Epithelial cell of proximal tubule (primary cell): ENCODE measurements at places on chromosomes 5 and 9.

- no peak for DNase-seq
Measured at GRCh38 chr9:109641372-109641659, 138.7 kb upstream of the PALM2AKAP2 start.

GRCh38 chr5:55903121-55903701, 52.1 kb downstream of the IL31RA start:
- no peak for DNase-seq

DNA sequence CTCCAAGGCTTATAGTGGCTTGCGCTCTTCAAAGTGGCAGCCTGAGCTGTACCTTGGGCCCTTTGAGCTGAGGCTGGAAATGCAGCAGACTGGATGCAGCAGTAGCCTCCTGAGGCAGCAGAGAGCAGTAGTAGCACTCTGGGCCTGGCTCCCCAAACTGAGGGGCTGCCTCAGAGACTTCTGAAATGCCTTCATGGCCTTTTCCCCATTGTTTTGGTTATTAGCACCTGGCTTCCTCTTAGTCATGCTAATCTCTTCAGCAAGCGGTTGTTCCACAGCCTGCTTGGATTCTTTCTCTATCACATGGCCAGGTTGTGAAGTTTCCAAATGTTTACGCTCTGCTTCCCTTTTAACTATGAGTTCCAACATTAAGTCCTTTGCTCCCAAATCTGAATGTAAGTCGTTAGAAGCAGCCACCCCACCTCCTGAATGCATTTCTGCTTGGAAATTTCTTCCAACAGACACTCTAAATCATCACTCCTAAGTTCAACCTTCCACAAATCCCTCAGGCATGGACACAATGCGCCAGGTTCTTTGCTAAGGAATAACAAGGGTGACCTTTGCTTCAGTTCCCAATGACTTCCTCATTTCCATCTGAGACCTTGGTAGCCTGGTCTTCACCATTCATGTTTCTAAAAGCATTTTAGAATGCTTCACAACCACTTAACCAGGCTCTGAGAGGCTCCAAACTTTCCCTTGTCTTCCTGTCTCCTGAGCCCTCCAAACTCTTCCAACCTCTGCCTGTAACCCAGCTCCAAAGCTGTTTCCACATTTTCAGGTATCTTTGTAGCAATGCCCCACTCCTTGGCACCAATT, 145.8 kb downstream of the ZDHHC21 start:
- no peak for DNase-seq

DNA sequence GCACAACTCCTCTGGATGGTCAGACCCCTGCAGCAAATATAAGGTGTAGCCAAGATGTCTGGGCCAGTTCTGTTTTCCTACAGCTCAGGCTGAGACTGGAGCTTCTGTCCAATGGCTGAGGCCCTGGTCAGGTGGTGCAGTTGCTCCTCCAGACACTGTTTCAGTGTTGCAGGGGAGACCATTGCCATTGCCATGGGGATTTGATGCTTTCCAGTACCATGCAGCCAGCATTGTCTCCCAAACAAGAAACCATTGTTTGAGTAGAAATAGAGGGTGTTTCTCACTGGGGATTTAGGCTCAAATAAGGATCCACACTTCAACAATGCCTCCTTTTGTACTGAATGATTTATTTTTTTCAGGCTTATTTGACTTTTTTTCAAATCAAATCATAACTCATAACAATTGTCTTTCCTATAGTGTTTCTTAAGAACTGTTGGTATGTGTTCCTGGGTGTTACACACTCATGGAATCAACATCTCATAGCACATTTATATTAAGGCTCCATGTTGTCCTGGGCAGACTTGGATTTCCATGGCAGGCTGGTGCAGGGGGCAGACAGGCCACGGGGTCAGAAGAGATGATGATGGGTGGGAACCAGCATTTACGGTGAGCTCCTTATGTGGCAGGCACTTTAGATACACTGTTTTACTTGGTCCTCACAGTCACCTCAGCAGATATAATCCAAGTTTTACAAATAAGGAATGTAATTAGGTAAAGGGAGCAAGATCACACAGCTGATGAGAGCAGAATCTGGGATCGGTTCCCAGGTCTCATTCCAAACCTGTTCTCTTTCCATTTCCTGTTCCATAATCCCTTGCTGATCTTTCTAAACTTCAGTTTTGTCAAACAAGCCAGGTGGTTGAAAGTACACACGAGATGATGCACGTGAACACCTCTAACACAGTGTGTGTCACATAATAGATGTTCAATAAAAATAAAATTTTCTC, 95.9 kb upstream of the GNAQ start:
- DNase-seq: no peak

DNA sequence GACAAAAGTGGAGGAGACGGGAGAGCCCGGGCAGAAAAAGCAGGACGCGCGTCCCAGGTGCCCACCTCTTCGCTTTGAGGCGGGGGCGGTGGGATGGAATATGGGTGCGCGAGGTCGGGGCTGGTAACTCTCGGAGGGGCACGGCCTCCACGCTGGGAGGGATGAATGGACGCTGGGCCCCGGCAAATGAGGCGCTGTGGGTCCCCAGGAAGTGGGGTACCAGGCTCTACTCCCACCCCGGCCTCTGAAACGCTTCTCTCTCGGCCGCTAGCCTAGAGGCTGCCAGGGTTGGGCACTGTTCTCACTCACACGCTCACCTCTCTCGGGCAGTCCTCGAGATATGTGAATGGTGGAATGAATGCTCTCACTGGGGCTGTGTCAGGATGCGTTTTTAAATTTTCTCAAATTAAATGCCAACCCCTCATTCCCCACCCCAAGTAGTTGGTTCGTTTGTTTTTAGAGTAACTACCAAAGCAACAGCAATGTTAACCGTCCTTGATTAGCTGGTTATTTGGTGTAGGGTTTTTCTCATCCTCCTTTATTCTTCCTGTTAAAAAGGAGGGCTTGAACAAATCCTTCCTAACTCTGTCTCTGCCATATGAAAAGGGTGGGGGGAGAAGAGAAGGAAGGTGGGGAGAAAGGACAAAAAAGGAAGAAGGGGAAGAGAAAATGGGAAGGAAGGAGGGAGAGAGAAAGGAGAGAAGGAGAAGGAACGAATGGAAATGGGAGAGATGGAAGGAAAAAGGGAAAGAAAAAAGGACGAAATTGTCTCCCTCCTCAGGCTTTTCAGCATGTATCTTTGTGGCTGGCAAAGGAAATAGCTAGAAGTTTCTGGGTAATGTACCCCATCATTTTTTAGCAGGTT, 1.3 kb upstream of the EBF1 start:
- DNase-seq: no peak

DNA sequence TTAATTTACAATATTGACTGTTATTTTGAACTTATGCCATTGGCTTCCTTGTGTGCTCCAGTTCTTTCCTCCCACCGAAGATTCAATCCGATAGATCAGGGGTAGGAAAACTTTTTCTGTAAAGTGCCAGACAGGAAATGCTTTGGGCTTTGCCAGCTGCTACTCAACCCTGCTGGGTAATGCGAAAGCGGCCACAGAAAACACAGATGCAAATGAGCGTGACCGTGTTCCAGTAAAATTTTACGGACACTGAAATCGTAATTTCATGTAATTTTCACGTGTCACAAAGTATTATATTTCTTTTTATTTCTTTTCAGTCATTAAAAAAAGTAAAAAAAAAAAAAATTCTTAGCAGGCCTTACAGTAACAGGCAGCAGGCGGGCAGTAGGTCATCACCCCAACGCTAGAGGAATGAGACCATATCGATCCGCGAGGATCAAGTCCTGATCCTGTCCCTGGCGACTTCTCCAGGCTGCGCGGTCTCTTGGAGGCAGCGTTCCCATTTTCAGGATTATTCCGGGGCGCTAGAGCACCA, 599 bp downstream of the NMRK1 start:
- no peak for DNase-seq

- DNase-seq: no peak
Measured at GRCh38 chr5:159218595-159219023, 9.3 kb upstream of the RNF145 start.
